ENCODE measurements at places on chromosomes 5 and 9.

DNA sequence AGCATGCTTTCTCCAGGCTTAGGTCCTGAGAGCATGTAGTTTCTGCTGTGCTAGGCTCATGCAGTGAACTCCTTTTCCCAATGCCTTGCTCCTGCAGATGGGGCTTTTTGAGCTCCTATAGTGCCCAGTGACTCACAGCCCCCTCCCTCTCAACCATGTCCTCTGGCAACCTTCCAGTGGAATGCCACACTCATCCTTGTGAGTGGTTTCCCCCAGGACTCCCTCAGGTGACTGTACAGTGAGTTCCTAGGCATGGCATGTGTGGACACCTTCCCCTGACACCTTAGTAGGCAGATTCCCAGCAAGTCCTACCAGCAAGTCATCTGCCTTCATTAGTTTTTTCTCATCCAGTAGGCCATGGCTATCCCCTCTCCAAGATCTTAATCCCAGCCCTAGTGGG, 72.4 kb upstream of the CXCL14 start:
- DNase-seq = no peak

DNA sequence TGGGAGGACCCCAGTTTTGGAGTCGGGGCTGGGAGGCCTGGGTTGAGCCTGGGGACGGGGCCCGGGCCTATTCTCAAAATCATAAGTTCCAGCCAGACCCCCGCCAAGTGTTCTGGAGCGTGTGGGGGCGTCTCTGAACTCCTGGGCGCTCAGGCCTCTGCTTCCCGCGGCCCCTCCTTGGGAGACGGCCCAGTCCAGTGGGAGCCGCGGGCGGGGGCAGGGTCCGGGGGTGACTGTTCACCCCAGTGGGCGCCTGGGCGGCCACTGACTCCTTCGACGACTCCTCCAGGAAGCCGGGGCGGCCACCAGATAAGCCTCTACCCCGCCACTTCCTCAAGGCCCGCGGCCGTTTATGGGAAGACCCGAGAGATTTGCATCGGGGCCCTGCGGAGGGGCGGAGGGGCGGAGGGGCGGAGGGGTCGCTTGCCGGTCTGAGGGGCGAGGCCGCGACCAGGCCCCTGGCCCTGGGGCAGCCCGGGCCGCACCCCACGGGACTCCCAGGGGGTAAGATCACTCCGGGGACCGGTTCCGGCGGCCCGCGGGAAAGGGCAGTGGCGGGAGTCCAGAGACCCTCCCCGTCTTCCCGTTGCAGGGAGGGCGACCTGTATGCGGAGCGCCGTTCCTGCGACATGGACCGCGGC, 655 bp downstream of the TOR4A start:
- DNase-seq = no peak

- DNase-seq = no peak
Observed at GRCh38 chr9:124311283-124311682, 53.5 kb downstream of the NEK6 start.

DNA sequence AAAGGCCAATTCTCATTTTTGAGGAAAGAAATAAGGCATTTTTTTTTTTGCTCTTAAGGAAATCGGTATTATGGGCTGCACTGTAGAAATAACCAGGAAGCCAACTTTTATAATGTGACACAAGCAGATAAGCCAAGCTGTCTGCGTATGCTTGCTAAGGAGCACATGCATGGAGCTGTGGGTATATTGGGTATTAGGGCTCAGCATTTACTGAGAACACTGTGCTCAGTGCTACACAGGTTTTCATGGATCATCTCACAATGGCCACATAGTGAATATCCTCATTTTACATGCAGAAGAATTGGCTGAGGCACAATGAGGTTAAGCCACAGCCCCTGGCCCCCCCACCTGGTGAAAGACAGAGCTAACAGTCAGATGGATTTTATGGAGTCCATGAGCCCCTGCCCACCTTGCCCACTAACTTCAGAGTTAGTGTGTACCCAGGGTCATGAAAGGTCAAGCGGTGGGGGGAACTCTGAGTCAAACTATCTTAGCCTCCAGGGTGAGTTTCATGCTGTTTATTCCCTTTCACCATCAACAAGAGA, 204.8 kb downstream of the SPATA31A6 start:
- DNase-seq = no peak

- DNase-seq = peak; percentile 61
Observed at GRCh38 chr5:16713386-16713928, 96.7 kb upstream of the RETREG1 start.

DNA sequence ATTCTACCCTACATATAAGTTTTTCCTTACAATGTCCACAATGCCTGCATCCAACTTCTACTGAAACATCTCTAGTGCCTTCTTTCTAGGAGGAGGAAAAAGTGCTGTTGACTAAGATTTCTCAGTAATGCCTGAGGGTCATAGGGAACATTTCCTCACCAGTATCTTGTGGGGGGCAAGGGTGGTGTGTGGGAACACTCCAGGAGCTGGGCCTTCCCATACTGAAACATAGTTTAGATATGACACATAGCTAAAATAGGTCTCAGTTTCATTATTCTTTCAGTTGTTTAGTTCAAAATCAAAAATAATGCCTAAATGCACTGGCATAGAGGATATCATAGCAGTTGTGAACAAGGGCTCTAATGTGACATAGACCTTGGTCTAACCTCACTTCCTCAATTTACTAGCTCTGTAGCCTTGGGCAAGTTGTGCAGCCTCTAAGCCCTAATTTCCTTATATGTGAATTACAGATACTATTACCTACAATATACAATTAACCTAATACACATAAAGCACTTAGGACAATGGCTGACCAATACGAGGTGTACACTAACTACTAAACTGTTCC, 66.1 kb downstream of the HAPLN1 start:
- DNase-seq = no peak
